ENCODE measurements at places on chromosomes 6 and 20.
A peak's percentile ranks its signal among the peaks of the same experiment; 100 is the strongest.

GRCh38 chr6:79307321-79308036, 73.0 kb upstream of the HMGN3 start:
- no peak for DNase-seq

DNA sequence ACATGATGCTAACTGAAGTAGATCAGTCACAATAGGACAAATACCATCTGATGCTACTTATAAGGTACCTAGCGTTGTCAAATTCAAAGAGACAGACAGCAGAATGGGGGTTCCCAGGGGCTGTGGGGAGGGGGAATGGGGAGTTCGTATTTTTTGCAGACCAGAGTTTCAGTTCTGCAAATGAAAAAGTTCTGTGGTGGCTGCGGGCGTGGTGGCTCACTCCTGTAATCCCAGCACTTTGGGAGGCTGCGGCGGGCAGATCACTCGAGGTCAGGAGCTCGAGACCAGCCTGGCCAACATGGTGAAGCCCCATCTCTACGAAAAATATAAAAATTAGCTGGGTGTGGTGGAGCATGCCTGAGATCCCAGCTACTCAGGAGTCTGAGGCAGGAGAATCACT, 68.1 kb downstream of the SLC22A23 start:
- DNase-seq, result no peak

GRCh38 chr6:70196531-70196930, 106.4 kb downstream of the COL9A1 start:
- no peak for DNase-seq

GRCh38 chr20:1854246-1854645, 41.0 kb upstream of the SIRPA start:
- DNase-seq, result no peak

GRCh38 chr6:147664092-147664491, 155.6 kb downstream of the SAMD5 start:
- no peak for DNase-seq

- peak; percentile 82 for DNase-seq
Observed at GRCh38 chr6:31681135-31681671, 336 bp upstream of the LY6G5C start.

GRCh38 chr20:5181958-5182357, 55.1 kb downstream of the CDS2 start:
- no peak for DNase-seq

- DNase-seq, result no peak
Observed at GRCh38 chr6:111301946-111302345, 181.1 kb downstream of the REV3L start.

- DNase-seq, result no peak
Observed at GRCh38 chr6:107118976-107119375, 3.7 kb upstream of the BEND3 start.
